PC-3 (cell line): ENCODE measurements at places on chromosomes 6 and 20. TPM values are rescaled to one million over a fixed set of nuclear protein-coding genes. Genes with fewer than 3 reads are reported as not detected.

- H3K4me3 ChIP-seq = no peak overlapping the region
- H3K4me1 ChIP-seq = no peaks in the 10 kb centered on the region
- no peaks in the 10 kb centered on the region for H3K27me3 ChIP-seq
- no peak overlapping the region for H3K27ac ChIP-seq
- H3K36me3 ChIP-seq = peaks cover 88% of the 10 kb centered on the region
Measured at GRCh38 chr20:34100576-34100975, 11.5 kb downstream of the EIF2S2 start.

GRCh38 chr6:44529146-44529905 is 141.8 kb downstream of the CDC5L start:
- no peaks in the 10 kb centered on the region for H3K4me1 ChIP-seq
- no peaks in the 10 kb centered on the region for H3K27me3 ChIP-seq
- H3K36me3 ChIP-seq = no peaks in the 10 kb centered on the region
- H3K4me3 ChIP-seq = no peak overlapping the region

- H3K27ac ChIP-seq = no peak overlapping the region
- no peak for DNase-seq
- H3K4me3 ChIP-seq = no peak overlapping the region
- no peaks in the 10 kb centered on the region for H3K27me3 ChIP-seq
Measured at GRCh38 chr6:42322676-42323075, 105.0 kb upstream of the MRPS10 start.

GRCh38 chr20:61727761-61728160 is 337.9 kb downstream of the TAF4 start:
- H3K27me3 ChIP-seq = peaks cover 47% of the 10 kb centered on the region
- H3K4me3 ChIP-seq = no peak overlapping the region
- H3K36me3 ChIP-seq = no peaks in the 10 kb centered on the region
- H3K27ac ChIP-seq = no peak overlapping the region

DNA sequence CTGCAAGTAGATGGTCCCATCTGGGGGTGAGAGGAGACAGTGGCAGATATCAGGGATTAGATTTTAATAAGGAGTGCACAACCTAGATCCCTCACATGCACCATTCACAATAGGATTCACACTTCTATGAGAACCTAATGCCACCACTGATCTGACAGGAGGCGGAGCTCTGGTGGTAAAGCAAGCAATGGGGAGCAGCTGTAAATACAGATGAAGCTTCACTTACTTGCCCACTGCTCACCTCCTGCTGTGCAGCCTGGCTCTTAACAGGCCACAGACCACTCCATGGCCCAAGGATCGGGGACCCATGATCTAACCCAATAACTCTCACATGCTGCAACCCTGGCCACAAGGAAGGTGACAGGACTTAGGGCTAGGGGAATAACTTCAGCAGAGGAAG is 75.4 kb downstream of the ZNF133 start:
- no peaks in the 10 kb centered on the region; the same call in 1 of the 2 replicates for H3K4me1 ChIP-seq
- H3K27me3 ChIP-seq = no peaks in the 10 kb centered on the region
- H3K27ac ChIP-seq = no peak overlapping the region
- no peak overlapping the region for H3K4me3 ChIP-seq
- DNase-seq = no peak

GRCh38 chr20:23601715-23602114 is 4.0 kb downstream of the CST9 start:
- no peak overlapping the region for H3K4me3 ChIP-seq
- no peak for DNase-seq
- no peak overlapping the region for H3K27ac ChIP-seq
- peaks cover 28% of the 10 kb centered on the region for H3K27me3 ChIP-seq
- H3K4me1 ChIP-seq = peaks cover 9% of the 10 kb centered on the region; the same call in 1 of the 2 replicates
- no peaks in the 10 kb centered on the region for H3K36me3 ChIP-seq

DNA sequence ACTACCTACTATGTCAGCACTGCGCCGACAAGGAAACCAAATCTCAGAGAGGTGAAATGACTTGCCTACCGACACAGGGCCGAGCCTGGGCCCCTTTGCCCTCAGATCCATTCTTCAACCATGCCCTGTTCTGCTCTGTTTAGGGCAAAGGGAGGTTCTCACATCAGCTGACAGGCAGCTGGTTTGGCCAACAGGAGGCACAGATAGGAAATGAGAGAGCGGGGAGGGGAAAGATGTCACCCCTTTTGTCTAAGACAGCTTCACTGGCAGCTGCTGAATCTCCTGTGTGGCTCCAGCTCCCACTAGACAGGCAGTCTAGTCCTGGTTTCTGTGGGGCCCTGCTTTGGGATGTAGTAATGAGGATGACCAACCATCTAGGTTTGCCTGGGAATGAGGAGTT is 158.7 kb downstream of the TMEM200A start:
- no peaks in the 10 kb centered on the region for H3K27me3 ChIP-seq
- no peak for DNase-seq
- H3K4me3 ChIP-seq = no peak overlapping the region
- H3K4me1 ChIP-seq = no peaks in the 10 kb centered on the region
- no peak overlapping the region for H3K27ac ChIP-seq

GRCh38 chr6:9025228-9025627 is 589.9 kb upstream of the SLC35B3 start:
- no peak overlapping the region for H3K27ac ChIP-seq
- no peaks in the 10 kb centered on the region for H3K36me3 ChIP-seq
- DNase-seq = no peak
- H3K27me3 ChIP-seq = peaks cover 47% of the 10 kb centered on the region; the same call in 1 of the 2 replicates
- H3K4me1 ChIP-seq = no peaks in the 10 kb centered on the region
- no peak overlapping the region for H3K4me3 ChIP-seq

GRCh38 chr6:70734381-70734780 is 66.7 kb downstream of the SMAP1 start:
- H3K27me3 ChIP-seq = no peaks in the 10 kb centered on the region
- DNase-seq = no peak
- no peak overlapping the region for H3K4me3 ChIP-seq

- H3K4me3 ChIP-seq = no peak overlapping the region
- H3K27me3 ChIP-seq = no peaks in the 10 kb centered on the region
- DNase-seq = peak; percentile 81
- H3K4me1 ChIP-seq = peaks cover 24% of the 10 kb centered on the region
Measured at GRCh38 chr6:108609276-108609769, 48.6 kb downstream of the FOXO3 start.

Gene CTCFL
- total RNA-seq = not detected in 2 replicates

Gene REM1
- total RNA-seq = not detected in 2 replicates

Gene XKR7
- total RNA-seq = not detected in 2 replicates

Gene HDGFL1
- not detected in 2 replicates for total RNA-seq

Gene PKHD1
- 0.40 and 0.52 TPM in 2 replicates for total RNA-seq

Gene KCNB1
- total RNA-seq = 0.04 and 0.35 TPM in 2 replicates

Gene TRIM15
- total RNA-seq = not detected in 2 replicates

Gene CFAP206
- 0.07 TPM in 1 of 2 replicates, not detected in the other for total RNA-seq

Gene PRICKLE4
- total RNA-seq = 0.26 and 1.7 TPM in 2 replicates

Gene EFHC1
- 14.5 and 22.4 TPM in 2 replicates for total RNA-seq
